ENCODE measurements at places on chromosomes 6 and 20.

DNA sequence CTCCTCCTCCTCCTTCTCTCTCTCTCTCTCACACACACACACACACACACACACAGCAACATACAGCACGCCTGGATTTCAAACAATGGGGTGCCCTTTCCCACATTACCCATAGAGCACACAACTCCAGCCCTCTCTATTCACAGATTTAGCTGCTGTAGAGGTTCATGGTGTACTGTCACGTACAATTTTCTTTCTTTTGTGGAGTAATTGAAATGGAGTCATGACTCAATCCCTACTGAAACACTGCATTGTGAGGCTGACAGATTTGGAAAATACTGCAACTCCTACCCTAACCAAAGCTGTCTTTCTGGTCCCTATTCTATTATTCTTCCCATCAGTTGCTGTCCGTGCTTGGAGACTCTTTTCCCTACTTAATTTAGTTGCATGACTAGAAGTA lies 166.9 kb downstream of the EDN1 start:
- no peak for DNase-seq

DNA sequence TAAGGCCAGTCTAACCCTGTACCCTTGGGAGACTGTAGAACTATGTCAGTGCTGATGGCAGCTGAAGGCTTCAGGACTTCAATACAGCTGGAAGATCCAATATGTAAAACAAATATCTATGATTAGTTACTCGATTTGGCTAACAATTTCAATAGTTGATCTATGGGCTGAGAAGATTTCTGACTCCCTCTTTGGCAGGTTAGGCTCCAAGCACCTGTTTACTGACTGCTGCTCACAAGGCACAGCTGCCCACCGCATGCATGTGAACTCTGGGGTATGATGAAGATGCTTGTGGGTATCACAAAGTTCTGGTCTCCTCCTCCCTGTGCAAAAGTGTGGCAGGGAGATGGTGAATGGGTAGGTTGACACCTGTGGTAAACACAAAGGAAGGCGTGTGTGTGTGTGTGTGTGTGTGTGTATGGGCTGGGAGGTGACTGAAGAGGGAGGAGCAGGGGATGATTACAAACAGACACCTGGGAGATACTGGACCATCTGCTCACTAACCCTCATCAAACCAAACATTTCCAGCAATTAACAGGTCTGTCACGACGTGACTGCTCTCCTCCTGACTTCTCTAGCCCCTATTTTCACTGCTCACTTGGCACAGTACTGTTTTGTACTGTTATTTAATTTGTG lies 18.1 kb downstream of the ELMO2 start:
- no peak for DNase-seq

- DNase-seq, result no peak
These were observed 196.5 kb downstream of the SLC35F1 start for GRCh38 chr6:118103381-118104146.

- no peak for DNase-seq
These were observed 23.9 kb upstream of the APMAP start for GRCh38 chr20:25016471-25016870.

DNA sequence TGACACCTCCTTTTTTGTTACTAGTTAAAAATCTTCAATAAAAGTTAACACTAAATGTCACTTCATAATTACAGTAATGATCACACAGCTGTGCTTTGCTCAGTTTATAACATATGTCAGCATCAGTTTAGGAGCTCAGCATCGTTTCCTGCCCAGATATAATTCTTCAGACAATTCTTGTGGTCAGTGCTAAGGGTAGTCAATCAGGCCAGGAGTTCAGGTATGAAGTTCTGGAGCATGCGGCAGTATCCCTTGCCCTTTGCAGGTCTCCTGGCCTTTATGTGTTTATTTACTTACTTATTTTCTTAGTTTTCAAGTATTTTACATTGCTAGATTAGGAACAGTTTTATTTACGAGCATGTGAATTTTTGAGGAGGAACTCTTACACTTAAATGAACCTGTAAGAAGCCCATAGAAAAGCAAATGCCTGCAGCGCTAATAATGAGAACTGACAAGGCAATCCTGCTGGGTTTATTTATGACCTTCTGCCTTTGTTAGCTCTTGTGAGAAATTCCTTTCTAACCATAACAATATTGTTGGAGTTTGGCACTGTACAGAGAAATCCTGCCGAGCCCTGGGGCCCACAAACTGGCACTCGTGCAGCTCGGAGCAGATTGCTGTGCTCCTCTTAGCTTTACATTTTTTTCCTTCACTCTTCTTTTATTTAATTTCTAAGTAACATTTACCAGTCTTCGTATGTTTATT lies 252.8 kb downstream of the TMEM242 start:
- DNase-seq, result no peak

GRCh38 chr20:44494681-44495080 lies 19.0 kb downstream of the TTPAL start:
- DNase-seq, result no peak

DNA sequence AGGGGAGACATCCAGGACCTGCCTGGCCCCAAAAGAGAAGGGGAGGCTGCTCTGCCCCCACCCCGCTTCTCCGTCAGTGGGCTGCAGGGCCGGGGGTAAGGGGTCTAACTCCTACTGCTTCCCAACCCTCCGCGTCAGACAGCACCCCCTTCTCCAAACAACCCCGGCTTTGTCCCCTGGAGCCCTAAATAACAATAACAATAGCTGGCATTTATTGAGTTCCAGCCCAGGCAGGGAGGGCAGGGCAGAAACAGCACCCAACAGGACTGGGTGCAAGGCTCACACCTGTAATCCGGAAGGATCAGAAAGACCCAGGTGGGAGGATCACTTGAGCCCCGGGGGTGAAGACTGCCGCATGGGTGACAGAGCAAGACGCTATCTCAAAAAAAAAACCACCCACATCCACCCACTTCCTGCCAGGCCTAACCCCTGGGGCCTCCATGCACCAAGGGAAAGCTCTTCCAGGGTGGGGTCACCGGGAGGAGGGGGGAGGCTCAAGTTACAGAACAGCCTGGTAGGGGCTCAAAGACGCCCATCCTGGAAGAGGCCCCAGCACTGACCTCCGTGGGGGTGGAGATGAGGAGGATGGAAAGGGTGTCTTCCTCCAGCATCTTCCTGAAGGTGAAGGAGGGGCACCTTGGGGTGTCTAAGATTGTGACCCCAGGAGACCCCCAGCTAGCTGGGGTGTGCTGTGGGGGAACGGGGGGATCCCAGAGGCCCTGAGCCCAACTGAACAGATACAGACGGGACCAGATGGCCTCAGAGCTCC lies 1.3 kb upstream of the FNDC11 start:
- DNase-seq, result no peak

DNA sequence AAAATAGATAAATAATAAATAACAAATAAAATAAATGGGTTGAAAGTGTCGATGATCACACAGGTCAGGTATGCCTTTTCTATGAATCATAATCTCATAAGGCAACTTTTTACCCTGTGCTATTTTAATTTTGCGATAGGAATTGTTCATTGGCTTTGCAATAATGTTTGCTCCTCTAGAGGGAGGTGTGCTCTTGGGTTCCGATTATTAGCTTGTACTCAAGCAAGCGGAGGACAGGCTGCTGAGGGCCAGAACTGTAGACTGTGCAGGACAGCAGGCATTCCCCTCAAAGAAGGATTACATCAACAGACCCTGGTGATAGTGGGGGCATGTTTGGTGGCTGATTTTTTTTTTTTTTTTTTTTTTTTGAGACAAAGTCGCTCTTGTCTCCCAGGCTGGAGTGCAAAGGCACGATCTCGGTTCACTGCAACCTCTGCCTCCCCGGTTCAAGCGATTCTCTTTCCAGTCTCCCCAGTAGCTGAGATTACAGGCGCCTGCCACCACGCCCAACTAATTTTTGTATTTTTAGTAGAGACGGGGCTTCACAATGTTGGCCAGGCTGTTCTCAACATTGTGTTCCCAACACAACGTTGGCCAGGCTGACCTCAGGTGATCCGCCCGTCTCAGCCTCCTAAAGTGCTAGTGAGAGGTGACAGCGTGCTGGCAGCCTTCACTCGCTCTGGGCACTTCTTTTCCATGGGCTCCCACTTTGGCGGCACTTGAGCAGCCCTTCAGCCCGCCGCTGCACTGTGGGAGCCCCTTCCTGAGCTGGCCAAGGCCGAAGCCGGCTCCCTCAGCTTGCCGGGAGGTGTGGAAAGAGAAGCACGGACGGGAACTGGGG lies 35.6 kb downstream of the RIOK1 start:
- DNase-seq, result no peak

DNA sequence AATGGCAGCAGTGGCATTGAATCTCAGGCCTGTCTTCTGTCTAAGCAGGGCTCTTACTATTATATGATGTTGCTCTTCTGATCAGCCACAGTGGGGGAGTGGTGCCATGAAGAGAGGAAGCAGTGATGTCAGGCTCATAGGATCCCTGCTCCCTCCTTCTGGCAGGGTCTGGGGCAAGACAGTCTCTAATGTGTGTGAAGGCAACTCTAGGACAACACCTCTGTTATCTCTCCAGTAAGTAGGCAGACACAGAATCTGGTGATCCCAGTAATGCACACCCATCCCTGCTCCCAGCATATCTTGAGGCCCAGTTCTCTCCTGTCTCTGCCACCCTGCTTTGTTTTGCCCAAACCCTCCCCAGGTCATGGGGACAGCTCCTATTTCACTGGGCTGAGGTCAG lies 8.8 kb downstream of the C20orf202 start:
- no peak for DNase-seq

DNA sequence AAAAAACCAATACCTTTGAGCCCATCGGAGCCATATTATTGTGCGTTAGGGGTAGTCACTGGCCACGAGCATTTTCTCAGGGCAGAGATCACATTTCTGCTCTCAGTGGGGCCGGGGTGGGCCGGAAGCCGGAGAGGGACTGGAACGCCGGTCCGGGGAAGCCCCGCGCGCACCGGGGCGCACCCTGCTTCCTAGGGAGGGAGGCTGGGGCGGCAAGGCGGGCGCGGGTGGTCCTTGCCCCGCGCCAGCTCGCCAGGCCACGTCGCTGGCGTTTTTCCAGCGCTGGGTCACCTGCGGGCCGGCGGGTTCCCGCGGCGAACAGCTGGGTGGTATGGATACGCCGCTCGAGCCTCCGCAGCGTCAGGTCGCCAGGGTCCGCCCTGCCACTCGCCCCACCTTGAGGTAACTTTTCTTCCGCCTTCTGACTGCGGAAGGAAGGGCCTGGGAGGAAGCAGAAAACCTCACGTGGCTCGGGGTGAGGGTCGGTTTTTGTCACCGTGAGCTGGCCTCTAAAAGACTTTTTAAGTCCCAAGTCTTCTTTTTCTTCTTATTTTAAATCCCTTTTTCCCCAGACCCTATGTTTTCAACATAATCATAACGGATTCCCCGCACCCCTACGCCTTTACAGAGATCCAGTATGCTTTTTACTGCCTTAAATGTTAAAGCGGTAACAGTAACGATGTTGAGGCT lies 2.7 kb upstream of the EEF1A1 start:
- no peak for DNase-seq

- no peak for DNase-seq
These were observed 27.3 kb downstream of the PAQR8 start for GRCh38 chr6:52389264-52389625.

DNA sequence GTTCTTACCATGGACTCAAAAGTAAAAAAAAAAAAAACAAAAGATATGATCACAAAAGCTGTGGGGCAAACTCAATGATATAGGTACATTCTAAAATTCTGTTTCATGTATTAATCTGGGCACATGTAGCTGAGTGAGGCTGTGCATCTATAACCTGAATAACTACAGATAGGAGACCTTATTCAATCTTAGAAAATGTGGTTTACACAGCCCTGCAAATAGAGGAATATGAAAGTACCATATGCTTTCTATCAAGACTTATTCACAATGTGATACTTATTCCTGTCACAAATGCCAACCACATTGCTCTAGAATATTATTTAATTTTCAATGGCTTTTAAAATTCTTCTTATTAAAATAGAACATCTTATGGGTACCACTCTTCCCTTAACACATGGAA lies 3.1 kb upstream of the SPACA1 start:
- no peak for DNase-seq

- DNase-seq, result no peak
These were observed 43.6 kb downstream of the ADTRP start for GRCh38 chr6:11734861-11735613.

- DNase-seq, result no peak
These were observed 13.0 kb downstream of the MOXD1 start for GRCh38 chr6:132388291-132388690.

GRCh38 chr6:167711211-167711610 lies 115.5 kb upstream of the AFDN start:
- DNase-seq, result no peak

DNA sequence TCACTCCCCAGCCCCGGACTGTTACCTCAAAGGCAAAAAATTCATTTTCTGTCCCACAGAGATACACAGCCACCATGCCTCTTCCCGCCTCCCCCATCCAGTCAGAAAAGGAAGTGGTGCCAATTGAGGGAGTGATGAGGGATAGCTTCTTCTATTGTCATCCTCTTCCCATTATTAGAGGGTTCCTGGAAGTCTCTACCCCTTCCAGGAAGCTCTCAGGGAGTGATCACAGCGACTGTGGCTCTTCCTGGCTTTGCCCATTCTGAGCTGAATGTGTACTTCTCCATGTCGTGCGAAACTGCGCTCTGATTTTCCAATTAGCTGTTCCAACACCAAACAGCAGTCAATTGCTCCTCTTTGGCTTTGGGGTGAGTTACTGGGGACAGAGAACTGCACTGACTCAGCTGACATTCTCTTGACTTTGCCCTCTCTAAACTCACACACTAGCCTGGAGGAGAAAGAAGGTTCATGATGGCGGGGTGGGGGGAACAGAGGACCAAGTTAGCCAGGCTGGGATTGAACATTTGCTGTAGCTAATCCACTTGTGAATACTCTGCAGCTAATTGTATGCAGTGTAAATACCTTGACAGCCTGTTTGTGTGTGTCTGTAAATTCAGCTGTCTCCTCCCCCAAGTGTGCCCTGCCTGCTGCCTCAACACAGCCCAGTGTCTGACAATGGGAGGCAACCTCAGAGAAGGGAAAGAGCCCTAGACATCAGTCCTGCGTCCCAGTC lies 2.4 kb upstream of the MDGA1 start:
- no peak for DNase-seq

DNA sequence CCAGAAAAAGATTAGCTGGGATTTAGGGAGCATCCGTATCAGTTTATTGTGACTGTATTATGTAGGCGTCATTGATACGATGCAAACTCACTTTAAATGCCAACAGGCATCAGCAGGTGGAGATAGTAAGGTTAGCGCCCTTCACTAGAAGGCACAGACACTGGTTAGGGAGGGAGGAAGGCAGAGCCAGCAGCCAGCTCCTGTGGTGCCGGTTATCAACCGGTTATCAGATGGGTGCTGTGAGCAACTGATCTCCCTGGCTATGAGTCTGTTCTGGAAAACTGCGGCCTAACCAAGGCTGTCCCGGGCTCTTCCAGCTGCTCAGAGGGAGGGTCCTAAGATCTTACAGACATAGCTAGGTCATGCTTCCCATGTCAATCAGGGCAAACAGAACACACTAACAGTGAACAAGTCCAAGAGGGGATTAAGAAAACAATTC lies 47.5 kb upstream of the CD93 start:
- DNase-seq, result no peak

- no peak for DNase-seq
These were observed 198.5 kb downstream of the HIVEP2 start for GRCh38 chr6:142746524-142746923.

DNA sequence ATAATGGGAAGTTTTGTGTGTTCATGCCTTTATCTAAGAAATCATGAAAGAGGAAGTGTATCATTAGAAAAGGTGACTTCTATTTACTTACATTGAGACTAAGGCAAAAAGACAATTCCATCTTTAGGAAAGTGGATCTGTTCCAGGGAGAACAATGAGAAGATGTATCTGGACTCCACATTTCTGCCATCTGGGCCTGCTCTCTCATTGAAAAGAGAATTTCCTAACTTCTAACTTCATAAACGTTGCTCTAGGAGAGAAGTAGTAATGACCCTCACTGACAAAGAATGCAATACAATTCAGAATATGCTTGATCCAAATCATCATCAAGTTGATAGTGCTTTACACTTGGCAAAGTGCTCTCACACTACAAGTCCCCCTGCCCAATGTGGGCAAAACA lies 294.2 kb downstream of the OGFRL1 start:
- no peak for DNase-seq

Data from GM04503 (cell line).